Left renal pelvis (tissue), 4 donors: ENCODE measurements at places on chromosomes 2 and 18.

DNA sequence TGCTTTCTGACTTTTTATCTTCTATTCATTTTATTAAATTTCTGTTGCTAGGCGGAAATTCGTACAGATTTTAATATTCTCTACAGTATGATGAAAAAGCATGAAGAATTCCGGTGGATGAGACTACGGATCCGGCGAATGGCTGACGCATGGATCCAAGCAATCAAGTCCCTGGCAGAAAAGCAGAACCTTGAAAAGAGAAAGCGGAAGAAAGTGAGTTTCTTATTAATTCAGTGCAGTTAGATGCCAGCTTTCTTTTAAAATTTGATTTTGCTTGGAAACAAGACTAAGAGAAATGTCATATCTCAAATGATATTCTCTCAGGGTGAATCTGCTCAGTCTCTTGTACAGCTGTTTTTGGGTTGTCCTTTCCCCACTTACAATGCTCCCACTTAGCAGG is 84.3 kb downstream of the MGAT5 start:
- no peak for DNase-seq

GRCh38 chr2:121809607-121810006 is 54.2 kb downstream of the TSN start:
- DNase-seq = no peak

- no peak for DNase-seq
Measured at GRCh38 chr18:6629635-6630140, 99.8 kb upstream of the ARHGAP28 start.

- no peak for DNase-seq
Measured at GRCh38 chr2:112924360-112924759, 13.4 kb downstream of the IL37 start.

DNA sequence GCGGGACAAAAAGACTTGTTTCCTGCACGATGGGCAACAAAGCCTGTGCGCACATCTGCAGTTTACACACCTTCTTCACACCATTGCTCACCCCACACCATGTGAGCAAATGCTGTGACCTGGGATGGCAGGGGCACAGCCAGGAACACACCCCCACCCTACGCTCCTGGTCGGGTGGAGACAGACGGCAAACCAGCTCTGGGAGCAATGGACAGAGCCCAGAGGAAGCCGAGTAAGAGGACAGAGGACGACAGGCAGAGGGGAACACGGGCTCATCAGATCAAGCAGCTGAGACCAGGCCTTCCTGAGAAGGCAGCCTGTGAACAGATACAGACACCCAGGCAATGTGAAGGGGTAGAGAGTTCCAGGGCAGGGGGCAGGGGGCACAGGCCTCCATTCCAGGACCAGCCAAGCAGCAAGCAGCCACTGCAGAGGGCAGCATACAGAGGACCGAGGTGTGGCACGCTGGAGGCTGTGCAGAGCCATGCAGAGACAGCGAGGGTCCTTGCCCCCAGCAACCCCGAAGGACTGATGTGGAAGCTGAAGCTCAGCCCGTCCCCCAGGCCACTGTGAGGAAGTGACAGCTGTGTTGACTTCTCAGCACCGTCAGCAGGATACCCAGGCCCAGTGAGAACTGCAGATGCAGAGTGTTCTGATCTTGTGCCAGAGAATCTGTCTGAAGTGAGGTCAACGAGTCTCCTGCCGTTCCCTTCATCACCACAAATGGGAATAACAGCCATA is 46.2 kb downstream of the PARD6G start:
- no peak for DNase-seq

DNA sequence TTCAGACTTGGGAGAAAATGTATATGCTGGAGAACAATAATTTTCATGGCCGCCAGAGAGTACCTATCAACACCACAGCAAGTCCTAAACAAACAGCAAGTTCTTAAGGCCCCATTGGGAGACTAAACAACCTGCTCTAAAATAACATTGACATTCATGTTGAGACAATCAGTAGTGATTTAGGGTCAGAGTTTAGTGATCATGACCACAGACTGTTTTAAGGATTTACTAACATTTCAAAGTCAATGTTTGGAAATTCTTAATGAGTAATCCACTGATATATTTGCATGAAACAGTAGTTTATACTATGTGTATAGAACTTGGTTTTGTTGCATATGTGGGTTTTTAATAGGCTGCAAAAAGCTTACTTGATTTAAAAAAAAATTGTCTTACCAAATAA is 34.7 kb downstream of the RASGRP3 start:
- no peak for DNase-seq

GRCh38 chr18:76445275-76445674 is 49.8 kb downstream of the ZNF516 start:
- no peak for DNase-seq

DNA sequence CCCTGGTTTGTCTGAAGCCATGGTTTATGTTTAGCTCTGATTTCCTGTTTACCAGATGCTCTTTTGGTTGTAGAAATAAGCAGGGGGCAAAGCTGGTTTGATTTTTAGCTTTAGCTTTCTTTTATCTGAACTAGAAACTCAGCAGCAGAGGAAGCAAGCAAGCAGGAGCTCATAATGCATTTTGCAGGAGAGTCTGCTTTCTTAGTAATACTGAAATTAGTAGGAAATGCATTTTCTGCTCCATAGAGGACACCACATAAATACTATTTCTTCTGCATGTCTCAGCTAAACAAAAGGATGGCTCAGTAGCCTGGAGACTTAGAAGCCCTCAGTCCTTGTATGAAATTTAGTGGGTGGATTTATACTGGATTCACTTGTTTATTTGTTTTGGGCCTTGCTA is 23.1 kb downstream of the DGUOK start:
- DNase-seq = no peak
